Naive thymus-derived CD4-positive, alpha-beta T cell (primary cell): ENCODE measurements at places on chromosomes 5 and 9.

GRCh38 chr5:98296426-98296825 is 477.0 kb upstream of the RGMB start:
- no peak for DNase-seq

DNA sequence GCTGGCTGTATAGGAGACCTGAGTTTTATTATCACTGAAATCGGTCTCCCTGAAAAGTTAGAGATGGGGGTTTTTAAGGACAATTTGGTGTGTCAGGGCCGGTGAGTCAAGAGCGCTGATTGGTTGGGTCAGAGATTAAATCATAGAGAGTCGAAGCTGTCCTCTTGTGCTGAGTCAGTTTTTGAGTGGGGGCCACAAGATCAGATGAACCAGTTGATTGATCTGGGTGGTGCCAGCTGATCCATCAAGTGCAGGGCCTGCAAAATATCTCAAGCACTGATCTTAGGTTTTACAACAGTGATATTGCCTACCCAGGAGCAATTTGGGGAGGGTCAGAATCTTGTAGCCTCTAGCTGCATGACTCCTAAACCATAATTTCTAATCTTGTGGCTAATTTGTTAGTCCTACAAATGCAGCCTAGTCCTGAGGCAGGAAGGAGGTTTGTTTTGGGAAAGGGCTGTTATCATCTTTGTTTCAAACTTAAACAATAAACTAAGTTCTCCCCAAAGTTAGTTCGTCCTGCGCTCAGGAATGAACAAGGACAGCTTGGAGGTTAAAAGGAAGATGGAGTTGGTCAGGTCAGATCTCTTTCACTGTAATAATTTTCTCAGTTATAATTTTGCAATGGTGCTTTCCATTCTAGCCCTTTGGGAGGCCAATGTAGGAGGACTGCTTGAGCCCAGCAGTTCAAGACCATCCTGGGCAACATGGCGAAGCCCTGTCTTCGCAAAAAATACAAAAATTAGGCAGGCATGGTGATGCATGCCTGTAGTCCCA is 31.6 kb upstream of the RFK start:
- no peak for DNase-seq

- DNase-seq: no peak
Measured at GRCh38 chr5:18702821-18703220, 1068.6 kb downstream of the TAF11L14 start.

- DNase-seq: no peak
Measured at GRCh38 chr5:59813761-59814536, 79.6 kb downstream of the PDE4D start.

DNA sequence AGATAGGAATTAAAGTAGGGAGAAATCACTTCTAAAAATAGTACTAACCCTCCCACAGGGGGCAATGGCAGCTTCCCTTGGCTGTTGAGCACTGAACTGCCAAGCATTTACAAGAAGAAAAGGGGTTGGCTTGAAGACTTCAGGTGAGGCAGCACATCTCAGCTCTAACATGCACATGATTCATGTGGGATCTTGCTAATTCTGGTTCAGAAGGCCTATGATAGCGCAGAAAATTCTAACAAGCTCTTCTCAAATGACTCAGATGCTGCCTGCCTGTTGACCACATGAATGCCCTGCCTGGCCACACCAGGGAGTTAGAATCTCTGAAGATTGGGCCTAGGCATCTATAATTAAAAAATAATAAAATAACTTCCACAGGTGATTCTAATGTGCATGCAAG is 22.6 kb downstream of the CD180 start:
- DNase-seq: no peak

DNA sequence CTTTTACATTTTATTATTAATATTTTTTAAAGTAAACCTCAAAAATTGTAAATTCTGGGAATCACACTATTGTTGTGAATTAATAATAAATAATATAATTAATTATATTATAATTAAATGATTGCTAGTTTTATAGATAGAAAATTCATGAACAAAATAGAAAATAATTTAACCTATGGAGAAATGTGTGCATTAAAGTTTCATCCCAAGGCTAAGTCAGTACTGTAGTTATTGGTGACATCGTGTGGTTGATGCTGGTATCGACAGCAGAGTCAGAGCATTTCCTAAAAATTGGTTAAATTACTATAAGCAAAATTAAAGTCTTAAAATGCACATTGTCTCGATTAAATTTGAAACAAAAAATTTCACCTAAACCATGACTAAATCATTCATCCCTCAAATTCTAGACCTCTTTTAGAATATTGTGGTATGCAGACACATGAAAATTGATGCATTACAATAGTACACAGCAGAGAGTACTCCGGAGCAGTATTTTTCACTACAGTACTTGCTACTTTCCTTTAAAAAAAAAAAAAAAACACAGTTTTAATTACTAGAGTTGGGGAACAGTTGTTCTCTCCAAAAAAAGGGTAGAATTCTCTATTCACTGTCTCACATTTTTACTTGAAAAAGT is 73.9 kb downstream of the RORB start:
- DNase-seq: peak; percentile 2

- no peak for DNase-seq
Measured at GRCh38 chr9:75669721-75670120, 220.8 kb upstream of the PCSK5 start.

GRCh38 chr9:135077497-135078200 is 9.8 kb upstream of the OLFM1 start:
- no peak for DNase-seq

DNA sequence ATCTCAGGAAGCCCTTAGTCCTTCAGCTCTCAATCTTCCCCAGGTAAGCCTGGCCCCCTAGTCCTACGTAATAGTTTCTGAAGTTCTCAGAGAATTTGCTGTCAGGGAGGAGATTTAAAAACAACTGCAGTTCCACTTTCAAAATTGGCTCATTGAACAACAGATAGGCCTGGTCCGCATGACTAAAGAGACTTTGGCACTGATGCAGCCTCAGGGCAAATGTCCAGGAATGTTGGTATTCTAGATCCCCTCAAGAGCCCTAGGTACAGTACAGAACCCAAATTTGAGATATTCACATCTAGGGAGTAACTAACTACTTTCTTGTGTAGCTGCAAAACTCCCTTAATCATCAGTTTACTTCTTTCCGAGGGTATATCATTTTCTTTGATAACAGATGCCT is 162.8 kb downstream of the GABRG2 start:
- no peak for DNase-seq

- DNase-seq: no peak
Measured at GRCh38 chr5:142287096-142287972, 37.5 kb downstream of the SPRY4 start.

DNA sequence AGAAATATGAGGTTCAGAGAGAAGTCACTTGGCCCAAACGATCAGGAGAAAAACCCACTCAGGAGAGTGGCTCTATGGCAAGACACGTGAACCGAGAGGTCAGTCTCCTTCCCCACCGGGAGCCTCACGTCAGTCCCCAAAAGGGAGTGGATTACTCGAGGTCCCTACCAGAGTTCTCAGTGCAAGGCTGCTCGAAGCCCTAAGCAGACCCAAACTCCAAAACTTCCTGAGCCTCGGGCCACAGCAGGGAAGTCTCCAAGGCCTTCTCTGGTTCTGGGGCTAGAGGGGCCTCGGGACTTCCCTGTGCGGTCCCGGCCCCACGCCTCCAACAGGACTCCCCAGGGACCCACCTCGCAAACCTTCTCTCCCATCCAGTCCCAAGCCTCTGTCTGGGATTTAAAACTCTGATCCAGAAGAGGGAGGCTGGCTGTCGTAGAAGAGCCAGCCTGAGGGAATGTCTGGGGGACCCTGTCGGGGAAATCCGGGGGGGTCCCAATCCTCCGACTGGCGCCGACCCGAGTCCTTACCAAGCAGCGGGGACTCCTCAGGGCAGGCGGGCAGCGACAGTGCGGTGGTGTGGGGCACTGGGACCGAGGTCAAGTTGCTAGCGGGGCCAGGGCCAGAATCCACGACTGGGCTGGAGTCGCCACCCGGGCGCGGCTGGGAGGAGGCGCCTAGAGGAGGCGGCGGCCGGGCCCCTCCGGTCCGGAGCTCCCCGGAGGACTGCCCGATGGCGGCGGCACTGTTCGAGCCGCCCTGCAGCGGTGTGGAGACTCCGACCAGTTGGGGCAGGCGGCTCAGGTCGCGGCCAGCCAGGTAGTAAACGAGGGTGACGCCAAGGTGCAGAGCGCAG is 679 bp downstream of the B4GALT1 start:
- no peak for DNase-seq

DNA sequence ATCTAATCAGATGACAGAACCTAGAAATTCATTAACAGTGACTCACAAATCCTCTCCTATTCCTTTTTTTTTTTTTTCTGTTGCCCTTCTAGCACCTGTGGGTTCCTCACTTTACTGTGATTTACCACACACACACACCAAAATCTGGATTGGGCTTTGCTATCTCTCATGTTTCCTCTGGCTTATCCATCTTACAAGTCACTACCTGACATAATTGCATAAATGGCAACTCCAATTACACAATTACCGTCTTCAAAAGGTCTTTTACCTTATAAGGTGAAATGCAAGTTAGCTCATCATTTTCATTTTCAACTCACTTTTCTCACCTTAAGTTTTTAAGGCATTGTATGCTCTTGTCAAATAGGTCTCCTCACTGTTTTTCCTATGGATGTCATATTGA is 426.3 kb upstream of the MEF2C start:
- DNase-seq: no peak

- no peak for DNase-seq
Measured at GRCh38 chr5:59584858-59585846, 308.4 kb downstream of the PDE4D start.

GRCh38 chr5:128536254-128537220 is 1.5 kb downstream of the FBN2 start:
- DNase-seq: no peak

GRCh38 chr9:26537211-26537610 is 355.4 kb downstream of the CAAP1 start:
- no peak for DNase-seq

GRCh38 chr5:172119921-172120688 is 67.9 kb downstream of the STK10 start:
- no peak for DNase-seq

DNA sequence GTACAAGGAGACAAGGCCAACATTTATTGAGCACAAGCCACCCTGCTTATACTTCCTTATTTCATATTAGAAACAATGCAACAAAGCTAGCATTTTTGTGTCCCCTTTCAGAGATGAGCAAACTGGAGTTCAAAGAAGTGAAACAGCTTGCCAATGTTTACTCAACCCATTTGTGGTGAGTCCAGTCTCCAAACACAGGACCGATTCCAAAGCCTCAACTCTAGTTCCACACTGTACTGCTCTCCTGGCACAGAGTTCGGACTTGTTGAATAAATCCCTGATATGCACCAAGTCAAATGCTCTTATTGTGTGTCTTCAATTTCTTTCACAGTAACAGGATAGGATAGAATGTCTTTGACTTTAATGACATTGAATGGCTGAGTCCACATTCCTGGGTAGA is 604.8 kb upstream of the BRINP1 start:
- no peak for DNase-seq

- no peak for DNase-seq
Measured at GRCh38 chr9:12329623-12329985, 363.6 kb upstream of the TYRP1 start.

- DNase-seq: no peak
Measured at GRCh38 chr5:153496835-153497234, 6.4 kb downstream of the GRIA1 start.

DNA sequence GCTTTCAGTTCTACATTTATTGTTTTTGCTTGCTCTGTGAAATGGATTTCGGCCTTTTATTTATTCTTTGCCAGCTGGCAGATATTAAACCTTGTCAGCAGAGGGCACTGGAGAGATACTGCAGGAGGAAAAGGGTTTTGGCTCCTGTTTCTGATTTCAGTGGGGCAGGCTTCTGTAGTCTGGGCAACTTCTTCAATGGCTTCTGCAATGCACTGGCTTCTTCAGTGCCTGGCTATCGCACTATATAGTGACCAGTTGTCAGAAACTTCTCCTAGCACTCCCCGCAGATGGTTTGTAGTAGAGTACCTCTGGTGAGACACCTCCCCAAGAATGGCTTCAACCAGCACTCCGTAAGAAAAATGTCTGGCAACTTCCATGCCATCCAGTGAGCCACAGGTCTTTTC is 3.2 kb upstream of the NFX1 start:
- DNase-seq: peak; percentile 73

GRCh38 chr9:137728444-137729311 is 109.9 kb downstream of the EHMT1 start:
- DNase-seq: no peak

GRCh38 chr5:190366-191035 is 794 bp upstream of the LRRC14B start:
- no peak for DNase-seq

DNA sequence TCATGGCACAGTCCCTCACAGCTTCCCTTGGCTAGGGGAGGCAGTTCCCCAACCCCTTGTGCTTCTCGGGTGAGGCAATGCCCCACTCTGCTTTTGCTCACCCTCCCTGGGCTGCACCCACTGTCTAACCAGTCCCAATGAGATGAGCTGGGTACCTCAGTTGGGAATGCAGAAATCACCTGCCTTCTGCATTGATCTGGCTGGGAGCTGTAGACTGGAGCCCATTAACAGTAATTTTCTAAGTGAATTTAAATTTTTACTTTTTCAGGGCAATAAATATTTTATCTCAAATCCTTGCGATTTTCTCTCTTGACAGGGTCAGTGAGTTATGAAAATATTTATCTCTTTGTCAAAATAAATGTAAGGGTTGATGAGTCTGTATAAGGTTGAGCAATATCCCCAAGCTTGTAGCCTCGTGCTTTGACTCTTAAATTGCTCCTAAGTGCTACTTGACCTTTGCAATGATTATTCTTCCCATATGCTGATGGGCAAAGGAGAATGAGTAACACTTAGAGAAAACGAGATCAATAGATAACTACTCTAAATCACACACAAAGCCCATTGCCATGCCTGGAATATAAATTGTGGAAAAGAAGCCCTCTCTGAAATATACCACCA is 82.1 kb upstream of the MOCS2 start:
- no peak for DNase-seq

DNA sequence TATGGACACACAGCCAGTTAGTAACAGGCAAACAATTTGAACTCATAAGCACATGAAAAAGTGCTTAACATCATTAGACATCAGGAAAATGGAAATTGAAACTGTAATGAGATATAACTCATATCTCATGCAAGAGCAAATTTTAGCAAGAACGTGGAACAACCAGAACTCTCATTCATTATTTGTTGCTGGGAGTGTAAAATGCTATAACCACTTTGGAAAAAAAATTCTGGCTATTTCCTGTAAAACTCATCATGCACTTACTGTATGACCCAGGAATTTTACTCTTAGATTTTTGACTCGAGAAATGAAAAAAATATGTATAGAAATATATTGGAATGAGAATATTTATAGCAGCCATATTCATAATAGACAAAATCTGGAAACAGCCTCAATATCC is 205.7 kb upstream of the PUM3 start:
- no peak for DNase-seq

- DNase-seq: no peak
Measured at GRCh38 chr9:78707080-78707479, 410.2 kb downstream of the PSAT1 start.

DNA sequence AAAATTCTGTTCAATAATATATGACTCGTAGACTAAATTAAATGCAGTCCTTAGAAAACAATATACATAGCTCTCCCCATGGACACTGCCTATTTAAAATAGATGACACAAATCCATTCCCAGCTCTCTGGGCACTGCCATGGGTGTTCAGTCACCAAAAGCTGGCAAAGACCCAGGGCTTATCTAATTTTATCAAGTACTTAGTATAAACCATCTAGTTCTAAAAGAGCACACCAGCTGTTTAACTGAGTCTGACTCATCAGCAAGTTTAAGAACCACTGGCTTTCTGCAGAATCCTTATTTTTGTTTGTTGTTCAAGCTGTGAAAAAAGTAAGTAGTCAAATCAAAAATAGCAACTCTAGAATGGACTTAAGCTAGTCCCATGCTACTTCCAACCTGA is 107.6 kb downstream of the PLPP1 start:
- no peak for DNase-seq

- DNase-seq: no peak
Measured at GRCh38 chr9:69249337-69249736, 75.3 kb downstream of the TJP2 start.
